ENCODE measurements at places on chromosomes 7 and 10.

GRCh38 chr7:37493810-37494209, 45.1 kb upstream of the ELMO1 start:
- DNase-seq, result no peak

- DNase-seq, result no peak
Measured at GRCh38 chr10:98624963-98625362, 178.2 kb upstream of the HPS1 start.

DNA sequence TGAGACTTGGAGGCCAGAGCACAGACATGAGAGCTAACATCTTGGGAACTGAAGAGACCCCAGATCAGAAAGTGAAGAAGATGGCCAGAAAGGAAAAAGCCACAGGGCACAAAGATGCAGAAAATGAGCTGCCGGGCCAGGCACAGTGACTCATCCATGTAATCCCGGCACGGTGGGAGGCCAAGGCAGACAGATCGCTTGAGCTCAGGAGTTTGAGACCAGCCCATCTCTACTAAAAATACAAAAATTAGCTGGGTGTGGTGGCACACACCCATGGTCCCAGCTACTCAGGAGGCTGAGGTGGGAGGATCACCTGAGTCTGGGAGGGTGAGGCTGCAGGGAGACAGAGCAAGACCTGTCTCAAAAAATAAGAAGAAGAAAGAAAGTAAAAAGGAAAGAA, 81.4 kb upstream of the MGMT start:
- no peak for DNase-seq

- DNase-seq, result no peak
Measured at GRCh38 chr10:44178281-44178680, 206.6 kb downstream of the CXCL12 start.

DNA sequence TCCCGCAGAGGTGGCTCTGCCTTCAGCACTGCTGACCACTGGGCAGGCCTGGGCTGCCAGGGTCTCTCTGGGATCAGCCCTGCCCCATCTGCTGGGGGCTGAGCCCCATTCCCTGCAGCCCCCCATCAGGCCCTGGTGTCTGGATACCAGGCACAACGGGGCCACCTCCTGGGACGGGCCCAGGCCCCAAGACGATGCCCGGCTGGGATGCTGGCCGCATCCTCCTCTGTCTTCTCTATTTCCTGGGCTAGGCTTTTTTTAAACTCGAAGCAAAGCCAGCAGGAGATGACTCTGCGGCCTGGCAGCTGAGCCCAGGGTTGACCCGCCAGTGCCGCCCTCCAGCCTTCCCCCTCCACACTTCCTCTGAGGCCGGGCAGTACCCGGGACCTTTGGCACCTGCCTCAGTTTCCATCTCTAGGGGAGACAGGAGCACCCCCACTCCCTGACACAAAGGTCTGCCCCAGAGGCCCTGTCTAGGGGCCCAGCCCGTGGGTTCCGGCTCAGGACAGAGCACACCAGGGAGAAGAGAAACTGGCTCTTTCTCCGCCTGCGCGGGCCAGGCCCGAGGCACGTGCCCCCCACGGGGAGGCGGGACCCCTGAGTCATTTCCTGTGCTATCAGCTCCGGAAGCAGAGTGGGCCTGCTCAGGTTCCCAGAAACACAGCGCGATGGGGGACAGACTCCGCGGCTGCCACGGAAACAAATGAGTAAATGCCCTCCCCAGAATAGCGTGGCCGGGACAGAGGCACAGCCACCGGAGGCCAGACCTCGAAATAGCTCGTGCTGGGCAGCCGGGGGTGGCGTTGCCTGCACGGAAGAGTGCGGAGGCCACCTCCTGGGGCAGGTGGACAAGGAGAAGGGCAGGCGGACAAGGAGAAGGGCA, 84.6 kb upstream of the PDGFA start:
- DNase-seq, result peak; percentile 74

- no peak for DNase-seq
Measured at GRCh38 chr7:112136271-112137008, 69.8 kb downstream of the DOCK4 start.

DNA sequence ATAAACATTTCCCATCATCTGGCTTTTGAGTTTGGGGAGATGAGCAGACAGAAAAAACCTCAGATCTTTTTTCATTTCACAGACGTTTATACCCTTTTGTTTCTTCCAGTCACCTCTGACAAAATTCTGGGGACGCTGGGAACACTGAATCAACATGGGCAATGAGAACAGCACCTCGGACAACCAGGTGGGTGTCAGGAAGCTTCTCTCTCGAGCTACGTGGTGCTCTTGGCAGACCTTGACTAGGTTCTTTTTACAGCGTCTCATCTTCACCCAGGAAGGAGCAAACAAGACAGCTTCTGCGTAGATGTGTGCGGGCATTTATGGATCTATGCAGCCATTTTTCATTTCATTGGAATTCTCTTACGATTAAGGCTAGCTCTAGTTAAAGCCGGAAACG, 32.9 kb downstream of the TACC2 start:
- no peak for DNase-seq

DNA sequence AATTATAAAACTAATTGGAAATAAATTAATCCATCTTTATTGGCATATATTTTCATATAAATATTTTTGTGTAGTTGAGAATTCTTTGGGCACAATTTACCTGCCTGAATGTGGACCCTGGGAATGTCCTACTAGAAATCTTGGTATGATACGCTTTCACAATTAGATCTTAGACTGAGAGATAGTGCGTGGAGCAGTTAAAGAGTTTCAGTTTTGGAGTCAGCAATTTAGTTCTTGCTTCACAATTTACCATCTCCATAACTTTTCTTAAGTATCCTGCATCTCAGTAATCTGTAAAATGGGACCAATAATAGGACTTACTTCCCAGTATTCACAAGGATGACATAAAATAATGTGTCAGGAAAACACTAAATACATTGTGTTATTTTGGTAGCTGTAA, 2.0 kb downstream of the MTPN start:
- DNase-seq, result no peak

- no peak for DNase-seq
Measured at GRCh38 chr10:128113026-128113425, 13.2 kb downstream of the MKI67 start.
